Activated T-cell treated with anti-CD3 and anti-CD28 coated beads, Interleukin-2, amount 50 U/mL, for 72 hours (primary cell): ENCODE measurements at places on chromosomes 5 and 9. TPM values are rescaled to one million over a fixed set of nuclear protein-coding genes. Genes with fewer than 3 reads are reported as not detected.

DNA sequence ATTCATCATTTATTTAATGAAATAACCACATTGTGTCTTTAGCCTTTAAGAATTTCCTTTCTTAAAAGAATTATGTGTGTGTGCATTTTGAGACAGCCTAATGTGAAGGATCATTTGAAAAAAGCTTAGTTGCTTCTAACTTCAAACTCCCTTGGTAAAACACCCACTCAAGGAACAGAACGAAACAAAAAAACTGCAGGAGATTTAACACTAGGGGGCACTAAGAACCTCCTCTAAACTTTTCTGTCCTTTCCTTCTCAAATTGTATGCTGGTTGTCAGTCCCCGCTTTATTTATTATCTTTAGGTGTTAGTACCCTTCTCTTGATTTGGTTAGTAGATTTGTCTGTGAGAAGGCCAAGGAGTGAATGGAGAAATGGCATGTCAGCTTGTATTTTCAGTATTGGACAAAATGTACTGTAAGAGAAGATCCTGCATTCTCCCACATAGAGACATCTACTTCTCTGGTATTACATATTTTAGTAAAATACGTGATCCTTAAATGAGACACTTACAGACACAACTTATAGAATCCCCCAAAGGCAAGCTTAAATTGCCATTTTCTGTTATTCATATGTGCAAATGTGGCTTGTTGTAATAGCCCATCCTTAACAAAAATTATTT is 229.7 kb downstream of the MRPS30 start:
- DNase-seq, result no peak
- no peaks in the 10 kb centered on the region for H3K27me3 ChIP-seq
- no peaks in the 10 kb centered on the region for H3K36me3 ChIP-seq

DNA sequence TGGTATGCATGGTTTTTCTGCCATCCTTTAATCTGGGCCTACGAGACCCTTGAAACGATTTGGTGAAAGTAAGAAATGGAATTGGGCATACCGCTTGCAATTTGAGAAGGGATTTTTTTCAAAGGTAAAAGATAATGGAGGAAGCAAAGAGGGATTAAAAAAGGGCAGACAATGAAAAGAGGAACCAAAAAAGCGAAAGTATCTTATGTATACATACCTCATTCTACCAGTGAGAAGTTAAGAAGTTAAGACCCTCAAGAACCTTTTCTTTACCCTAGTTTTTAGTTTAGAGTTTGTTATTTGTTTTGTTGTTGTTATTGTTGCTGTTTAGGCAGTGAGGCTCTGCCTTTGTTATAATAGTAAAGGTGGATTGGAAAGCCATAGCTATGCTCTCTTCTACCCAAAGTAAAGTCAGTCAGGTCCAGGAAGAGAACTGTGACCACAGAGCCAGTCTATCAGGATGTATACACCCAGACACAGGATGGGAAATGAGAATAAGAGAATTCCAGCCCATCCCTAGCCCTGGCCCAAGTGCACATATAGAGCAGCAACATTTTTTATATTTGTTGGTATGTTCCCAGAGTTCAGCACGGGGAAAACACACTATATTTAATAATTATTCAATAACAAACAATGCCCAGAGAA is 166.6 kb downstream of the RFX3 start:
- H3K27ac ChIP-seq, result no peak overlapping the region
- peaks cover 4% of the 10 kb centered on the region for H3K36me3 ChIP-seq
- no peaks in the 10 kb centered on the region for H3K4me1 ChIP-seq
- no peaks in the 10 kb centered on the region for H3K27me3 ChIP-seq
- no peak overlapping the region for H3K4me3 ChIP-seq
- DNase-seq, result no peak

- peaks cover 43% of the 10 kb centered on the region for H3K4me1 ChIP-seq
- no peaks in the 10 kb centered on the region for H3K27me3 ChIP-seq
These were observed 563 bp downstream of the SNAPC4 start for GRCh38 chr9:136399176-136400037.

DNA sequence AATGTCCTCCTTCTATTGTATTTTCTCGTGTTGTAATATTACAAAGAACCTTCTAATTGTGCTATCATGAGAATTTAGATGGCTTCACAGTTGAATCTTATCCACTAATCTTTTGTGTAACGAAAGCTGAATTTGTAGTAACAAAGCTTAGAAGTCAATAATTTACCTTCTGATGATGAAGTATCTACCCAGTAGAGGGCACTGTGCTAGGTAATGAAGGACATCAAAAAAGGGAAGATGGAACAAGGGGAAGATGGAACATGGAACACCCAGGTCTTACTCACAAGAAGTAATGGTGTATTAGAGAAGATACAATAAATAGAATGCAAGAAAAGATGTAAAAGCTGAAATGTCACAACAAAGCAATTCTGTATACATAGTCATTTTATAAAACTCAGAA is 131.0 kb upstream of the CCNG1 start:
- no peaks in the 10 kb centered on the region for H3K4me1 ChIP-seq
- no peaks in the 10 kb centered on the region for H3K36me3 ChIP-seq
- DNase-seq, result no peak
- no peak overlapping the region for H3K4me3 ChIP-seq

DNA sequence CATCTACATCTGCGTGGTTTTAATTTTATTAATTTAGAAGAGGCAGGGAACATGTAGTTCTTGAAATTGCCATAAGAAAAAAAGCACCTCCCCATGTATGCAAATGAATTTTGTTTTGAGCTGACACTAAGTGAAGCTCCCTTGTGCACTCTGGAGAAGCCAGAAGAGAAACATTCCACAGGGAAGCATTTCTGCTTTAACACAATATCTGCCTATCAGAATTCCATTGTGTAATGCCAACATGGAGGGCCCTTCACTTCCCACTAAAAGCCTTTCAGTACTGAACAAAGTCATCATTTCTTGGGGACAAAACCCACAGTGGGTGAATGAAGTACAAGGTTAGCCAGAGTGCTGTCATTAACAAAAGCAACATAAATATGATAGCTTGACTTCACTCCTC is 59.7 kb downstream of the PRELID2 start:
- no peaks in the 10 kb centered on the region for H3K36me3 ChIP-seq
- H3K4me1 ChIP-seq, result no peaks in the 10 kb centered on the region
- no peak overlapping the region for H3K27ac ChIP-seq
- H3K4me3 ChIP-seq, result no peak overlapping the region
- DNase-seq, result no peak

The PLPP7 gene
- 0.31 TPM for total RNA-seq

The S100Z gene
- 1.9 TPM for total RNA-seq
